ENCODE measurements at places on chromosomes 2 and 18.

GRCh38 chr18:57666818-57667497 lies 45.3 kb upstream of the NARS1 start:
- DNase-seq, result no peak

- peak; percentile 21 for DNase-seq
These were observed 310.4 kb upstream of the SYT4 start for GRCh38 chr18:43587538-43588153.

DNA sequence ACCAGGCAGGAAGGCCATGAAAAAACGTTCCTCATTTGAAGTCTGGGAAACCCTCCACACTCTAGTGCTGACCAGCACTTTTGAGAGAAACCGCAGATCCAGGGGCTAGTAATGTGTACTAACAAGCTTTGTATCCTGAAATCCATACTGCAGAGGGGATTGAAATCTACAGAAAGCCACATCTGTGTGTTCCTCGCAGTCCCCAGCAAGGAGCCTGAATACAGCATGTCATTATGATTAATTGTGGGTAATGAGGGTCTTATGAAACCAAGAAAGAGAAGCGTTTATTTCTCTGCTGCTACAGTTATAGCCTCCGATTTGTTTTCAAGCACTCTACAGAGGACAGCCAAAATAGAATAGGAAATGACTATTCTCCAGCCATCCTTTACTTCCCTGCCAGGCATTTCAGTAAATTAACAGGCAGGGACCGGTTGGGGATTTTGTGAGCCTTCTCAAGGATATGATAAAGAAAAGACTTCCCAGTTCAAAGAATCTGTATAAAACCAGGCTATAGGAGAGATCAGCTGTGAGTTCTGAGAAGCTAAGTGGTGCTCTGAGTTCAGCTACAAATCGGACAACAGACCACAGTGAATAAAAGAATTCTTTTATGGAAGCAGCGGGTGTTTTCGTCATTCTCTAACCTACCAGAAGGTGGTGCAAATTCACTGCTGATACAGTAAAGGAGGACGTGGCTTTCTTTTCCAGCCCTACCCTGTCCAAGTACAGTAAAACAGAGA lies 133.4 kb downstream of the INSIG2 start:
- peak; percentile 53 for DNase-seq

- no peak for DNase-seq
These were observed 9.6 kb downstream of the RRM2 start for GRCh38 chr2:10132043-10132575.

- DNase-seq, result no peak
These were observed 20.1 kb downstream of the SH3RF3 start for GRCh38 chr2:109148991-109149645.
